Left kidney (tissue), 8 donors: ENCODE measurements at places on chromosomes 16 and 17. TPM values are rescaled to one million over a fixed set of nuclear protein-coding genes. Genes with fewer than 3 reads are reported as not detected.

DNA sequence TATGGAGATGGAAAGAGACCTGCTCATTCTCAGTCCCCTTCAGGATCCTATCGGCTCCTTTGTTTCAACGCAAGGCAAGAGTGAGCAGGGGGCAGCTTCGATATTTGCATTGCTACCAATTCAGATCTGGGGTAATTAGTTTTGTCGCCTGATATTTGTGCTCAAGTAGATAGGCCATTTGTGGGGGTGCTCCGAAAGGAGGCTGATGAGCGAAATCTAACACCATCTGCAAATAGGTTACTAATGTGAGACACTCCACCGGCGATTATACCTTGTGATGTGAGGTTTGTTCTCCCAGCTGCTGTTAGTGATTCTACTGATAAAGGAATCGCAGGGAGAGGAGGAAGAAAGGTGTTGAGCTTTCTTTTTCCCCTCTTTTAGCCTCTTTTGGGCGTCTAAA lies 31.5 kb downstream of the WSCD1 start:
- DNase-seq: no peak

DNA sequence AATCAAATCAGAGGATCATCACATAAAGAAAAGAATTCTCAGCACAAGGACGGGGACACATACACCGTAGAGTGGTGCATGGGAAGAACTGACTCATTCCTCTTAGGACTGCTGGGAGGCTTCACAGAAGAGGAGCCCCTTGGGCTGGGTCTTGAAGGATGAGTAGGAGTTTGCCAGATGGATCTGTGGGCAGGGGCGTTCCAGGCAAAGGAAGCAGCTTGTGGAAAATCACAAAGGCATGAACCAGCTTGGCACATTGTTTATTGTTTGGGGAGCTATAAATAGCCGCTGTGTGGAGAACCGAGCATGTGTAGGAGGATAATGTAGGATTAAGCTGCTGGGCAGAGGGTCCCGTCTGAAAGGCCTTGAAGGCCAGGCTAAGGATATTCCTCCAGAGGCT lies 5.1 kb upstream of the SLC16A11 start:
- DNase-seq: no peak

- no peak for DNase-seq
Measured at GRCh38 chr17:60352071-60352470, 39.9 kb downstream of the USP32 start.

The KRT24 gene
- polyA plus RNA-seq: not detected

The CTRB1 gene
- 0.18 TPM for polyA plus RNA-seq

The TRIM72 gene
- polyA plus RNA-seq: 0.17 TPM
